GM19239 (cell line): ENCODE measurements at places on chromosomes 4 and X.

DNA sequence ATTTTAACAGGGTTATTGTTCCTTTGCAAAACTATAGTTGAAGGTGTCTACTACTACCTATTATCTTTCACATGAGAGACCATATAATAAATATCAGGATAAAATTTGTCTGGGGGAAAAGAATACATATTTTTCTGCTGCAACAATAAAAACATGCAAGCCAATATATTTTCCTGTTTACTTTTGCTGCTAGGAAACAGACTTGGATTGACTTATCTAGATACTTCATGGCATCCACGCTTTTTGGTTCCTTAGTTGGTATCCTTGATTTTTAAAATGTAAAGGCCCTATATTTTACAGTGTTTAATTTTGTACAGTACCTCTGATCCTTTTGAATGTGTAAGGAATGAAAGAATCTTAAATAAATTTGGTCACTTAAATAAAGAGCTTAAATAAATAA, 150.6 kb downstream of the GPC3 start:
- DNase-seq, result no peak

GRCh38 chrX:120251471-120252011, 929 bp downstream of the ZBTB33 start:
- DNase-seq, result no peak

DNA sequence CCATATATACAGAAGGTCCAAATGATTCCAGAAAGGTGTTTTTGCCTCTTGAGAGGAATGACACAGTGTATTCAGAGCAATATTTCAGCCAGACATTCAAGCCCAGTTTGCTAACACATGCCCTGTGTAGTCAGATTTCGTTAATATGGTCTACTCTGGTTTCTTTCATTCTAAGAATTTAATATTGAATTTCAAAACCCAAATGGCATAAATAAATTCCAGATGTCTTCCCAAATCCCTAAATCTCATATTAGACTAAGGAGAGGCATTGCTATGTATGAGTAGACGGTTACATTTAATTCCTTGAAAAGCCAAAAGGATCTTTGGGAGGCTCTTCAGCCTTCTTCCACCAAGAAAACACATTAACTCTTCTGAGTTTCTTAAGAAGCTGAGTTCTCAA, 66.3 kb upstream of the C1QTNF7 start:
- DNase-seq, result no peak

- no peak for DNase-seq
Measured at GRCh38 chrX:41019041-41019392, 66.2 kb upstream of the USP9X start.

GRCh38 chr4:150173432-150173861, 95.2 kb downstream of the DCLK2 start:
- DNase-seq, result no peak

GRCh38 chr4:75710246-75710645, 14.1 kb upstream of the USO1 start:
- no peak for DNase-seq

DNA sequence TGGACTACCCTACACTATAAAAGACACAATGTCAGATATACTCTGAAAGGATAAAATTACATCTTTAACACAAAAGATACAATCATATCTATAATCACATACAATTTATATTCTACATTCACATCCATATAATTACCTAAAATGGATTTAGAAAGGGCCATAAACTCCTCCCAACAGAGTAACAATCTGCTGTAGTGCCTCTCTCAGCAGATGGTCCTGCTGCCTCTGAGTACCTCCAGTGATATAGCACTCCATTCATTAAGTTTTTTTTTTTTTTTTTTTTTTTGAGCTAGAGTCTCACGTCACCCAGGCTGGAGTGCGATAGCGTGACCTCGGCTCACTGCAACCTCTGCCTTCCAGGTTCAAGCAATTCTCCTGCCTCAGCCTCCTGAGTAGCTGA, 7.4 kb downstream of the ANKRD37 start:
- DNase-seq, result no peak

DNA sequence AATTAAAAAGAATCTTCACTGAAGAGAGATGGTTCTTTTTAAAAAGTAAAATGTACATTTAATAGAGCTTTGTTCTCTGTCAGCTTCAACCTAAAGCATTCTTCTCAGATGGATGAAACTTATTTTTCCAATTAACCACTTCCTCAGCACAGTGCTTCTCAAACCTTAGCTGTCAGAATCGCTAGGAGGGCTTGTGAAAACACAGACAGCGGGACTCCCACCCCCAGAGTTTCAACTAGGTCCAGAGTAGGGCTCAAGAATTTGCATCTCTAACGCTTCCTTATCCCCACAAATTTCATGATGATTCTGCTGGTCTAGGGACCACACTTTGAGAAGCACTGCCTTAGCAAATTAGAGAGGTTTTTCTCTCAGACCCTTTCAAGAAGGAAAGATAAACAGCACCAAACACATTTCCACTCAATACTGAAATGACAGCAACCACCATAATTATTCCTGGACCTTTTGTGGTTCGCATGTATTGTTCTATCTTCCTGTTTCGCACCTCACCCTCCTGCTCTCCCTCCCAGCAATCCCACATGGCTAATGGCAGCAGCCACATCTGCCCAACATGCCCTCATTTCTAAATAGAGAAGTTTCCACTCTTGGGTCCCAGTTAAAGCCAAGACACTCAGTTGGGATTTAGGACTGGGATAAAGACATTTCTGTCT, 73.2 kb downstream of the ZNF827 start:
- DNase-seq, result no peak

GRCh38 chr4:40614031-40614430, 15.6 kb downstream of the RBM47 start:
- no peak for DNase-seq

DNA sequence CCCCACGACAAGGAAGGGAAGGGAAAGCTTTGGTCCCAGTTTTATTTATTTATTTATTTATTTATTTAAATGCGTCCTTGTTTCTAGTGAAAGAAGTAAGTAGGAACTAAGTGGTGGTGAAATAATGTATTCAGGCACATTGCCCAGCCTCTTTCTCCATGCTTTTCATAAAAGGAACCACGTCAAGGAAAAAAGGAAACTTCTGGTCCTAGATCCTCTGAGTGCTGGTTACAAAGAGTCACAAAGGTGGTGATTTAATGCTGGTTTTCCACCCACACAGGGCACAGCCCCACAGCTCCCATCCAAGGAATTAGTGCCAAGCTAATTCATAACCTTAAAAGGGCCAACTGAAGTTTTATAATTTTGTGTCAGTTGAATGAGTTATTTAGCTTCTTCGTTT, 206.6 kb upstream of the GYPA start:
- no peak for DNase-seq

- no peak for DNase-seq
Measured at GRCh38 chrX:112852851-112853250, 12.2 kb upstream of the AMOT start.

- DNase-seq, result no peak
Measured at GRCh38 chr4:125229596-125230058, 85.1 kb upstream of the FAT4 start.

DNA sequence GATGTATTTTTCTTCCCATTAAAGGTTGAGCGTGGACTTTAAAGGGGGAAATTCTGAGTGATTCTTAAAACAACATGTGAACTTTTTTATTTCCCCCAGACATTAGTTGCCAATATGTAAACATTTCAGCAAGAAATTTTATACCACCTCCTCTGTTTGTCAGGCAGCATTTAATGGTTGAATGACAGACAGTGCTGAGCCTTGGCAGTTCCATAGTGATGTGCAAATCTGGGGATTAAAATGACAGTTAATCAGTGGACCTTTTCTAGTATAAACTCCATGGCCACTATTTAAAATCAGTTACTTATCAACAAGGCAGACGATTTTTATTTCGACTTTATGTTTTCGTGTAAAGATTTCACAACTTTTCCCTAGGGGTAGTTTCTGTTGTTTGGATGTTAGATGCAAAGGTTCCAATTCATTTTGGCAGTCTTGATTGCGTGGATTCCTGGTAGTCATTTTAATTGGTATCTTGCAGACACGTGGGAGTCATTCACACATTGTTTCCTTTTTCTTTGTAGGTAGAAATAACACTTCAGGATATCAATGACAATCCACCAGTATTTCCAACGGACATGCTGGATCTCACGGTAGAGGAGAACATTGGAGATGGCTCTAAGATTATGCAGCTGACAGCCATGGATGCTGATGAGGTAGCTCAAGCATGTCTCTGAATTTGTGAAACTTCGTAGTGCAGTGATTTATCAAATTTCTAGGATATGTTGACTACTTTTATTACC, 83.7 kb downstream of the FAT4 start:
- DNase-seq, result no peak

- DNase-seq, result no peak
Measured at GRCh38 chr4:17647927-17648326, 33.5 kb downstream of the MED28 start.

- DNase-seq, result peak; percentile 2
Measured at GRCh38 chrX:51614353-51615012, 4.2 kb downstream of the CENPVL3 start.

GRCh38 chrX:104105330-104106262, 6.7 kb upstream of the ZCCHC18 start:
- no peak for DNase-seq

- peak; percentile 81 for DNase-seq
Measured at GRCh38 chr4:82739287-82740190, 59.1 kb downstream of the SCD5 start.

DNA sequence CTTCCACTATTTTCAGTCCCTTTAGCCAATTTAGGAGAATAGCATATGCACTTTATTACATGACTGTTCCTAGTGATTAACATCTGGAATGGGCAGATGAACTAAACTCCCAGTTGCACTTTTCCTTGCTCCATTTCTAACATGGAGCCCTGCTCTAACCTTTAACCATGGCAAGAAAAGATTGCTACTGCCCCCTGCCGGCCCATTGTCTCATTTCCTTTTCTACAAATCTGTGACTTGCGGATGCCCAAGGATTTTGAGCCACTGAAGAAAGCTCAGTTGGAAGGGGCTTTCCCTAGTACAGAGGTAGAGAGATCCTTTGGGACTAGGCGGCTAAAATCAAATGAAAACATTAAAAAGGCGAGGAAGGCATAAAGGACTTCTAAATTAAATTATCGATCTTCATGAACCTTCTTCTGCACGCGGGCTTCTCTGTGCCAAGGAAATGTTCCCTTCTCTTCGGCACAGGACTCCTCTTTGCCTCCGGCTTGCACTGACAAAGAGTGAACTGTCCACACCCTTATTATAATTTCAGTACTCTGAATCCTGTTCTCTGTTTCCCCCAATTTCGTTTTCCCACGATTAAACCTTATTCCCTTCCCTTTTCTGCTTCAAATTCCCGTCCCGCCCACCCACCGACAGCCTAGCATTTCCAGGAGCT, 577 bp upstream of the GLRA2 start:
- no peak for DNase-seq

DNA sequence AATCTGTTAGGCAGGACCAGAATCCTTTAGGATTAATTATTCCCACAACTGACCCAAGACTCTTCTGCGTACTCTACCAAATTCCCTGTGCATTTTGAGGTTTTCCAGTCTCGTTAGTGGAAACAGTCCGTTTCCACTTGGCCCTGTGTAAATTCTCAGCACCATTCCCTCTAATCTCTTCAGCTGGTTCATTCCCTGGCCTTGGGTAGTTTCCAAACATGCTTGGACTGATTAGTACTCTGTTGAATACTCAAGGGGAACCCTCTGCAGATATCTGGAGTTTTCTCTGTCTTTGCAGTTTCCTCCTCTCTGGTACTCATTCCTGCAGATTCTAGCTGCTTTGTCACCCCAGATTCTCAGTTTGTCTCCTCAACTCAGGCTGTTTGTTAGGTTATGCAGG, 80.4 kb downstream of the ZFX start:
- no peak for DNase-seq

GRCh38 chr4:2334826-2335728, 73.2 kb upstream of the MXD4 start:
- DNase-seq, result no peak

- DNase-seq, result no peak
Measured at GRCh38 chr4:6071959-6072720, 53.9 kb upstream of the C4orf50 start.

GRCh38 chr4:42329421-42329820, 67.9 kb upstream of the SHISA3 start:
- DNase-seq, result no peak

GRCh38 chrX:29687687-29688086, 527.7 kb upstream of the MAGEB2 start:
- DNase-seq, result no peak

GRCh38 chr4:15901007-15901406, 37.5 kb downstream of the FGFBP1 start:
- no peak for DNase-seq

DNA sequence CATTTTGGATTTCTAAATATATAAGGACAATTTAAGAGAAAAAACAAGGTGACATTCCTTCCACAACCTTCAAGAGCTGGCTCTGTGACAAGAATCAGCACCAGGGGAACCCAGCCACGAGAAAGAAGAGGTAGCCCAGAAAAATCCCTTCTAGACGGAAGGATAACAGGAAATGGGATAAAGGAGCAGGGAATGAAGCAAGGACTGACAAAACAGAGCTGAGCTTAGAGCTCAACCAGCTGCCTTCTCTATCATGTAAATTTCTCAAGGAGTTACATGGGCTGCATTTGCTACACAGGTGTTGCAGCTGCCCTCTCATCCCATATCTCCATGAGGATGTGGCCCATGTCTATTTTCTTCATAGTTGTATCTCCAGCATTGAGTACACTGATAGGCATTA, 154.2 kb upstream of the PRDX4 start:
- no peak for DNase-seq

DNA sequence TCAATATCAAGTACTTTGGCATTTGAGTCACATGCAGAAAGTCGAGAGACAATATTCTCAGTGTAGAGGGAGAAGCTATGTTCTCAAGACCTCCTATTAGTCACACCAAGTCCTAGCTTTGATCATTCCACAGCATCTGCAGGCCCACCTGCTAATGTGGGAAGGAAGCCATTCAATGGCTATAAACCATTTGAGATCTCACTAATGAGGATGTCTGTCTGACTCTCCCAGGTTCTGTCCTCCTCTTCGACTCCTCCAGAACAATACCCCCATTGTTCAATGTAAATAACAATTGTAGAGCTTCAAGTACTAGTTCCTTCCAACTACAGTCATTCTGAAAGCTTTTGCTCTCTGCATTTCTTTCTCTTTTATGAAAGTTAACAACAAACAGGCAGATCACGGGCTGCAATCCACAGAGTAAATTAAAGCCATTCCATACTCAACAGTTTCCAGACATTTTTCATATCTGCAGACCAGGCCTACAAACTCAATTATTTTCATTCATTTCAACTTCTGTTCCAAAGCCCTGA, 140.2 kb upstream of the EDNRA start:
- no peak for DNase-seq

- no peak for DNase-seq
Measured at GRCh38 chrX:79444694-79445210, 77.6 kb upstream of the ITM2A start.

GRCh38 chrX:39726771-39727170, 371.0 kb downstream of the BCOR start:
- DNase-seq, result no peak

- DNase-seq, result no peak
Measured at GRCh38 chrX:97850911-97851310, 967.2 kb downstream of the RPA4 start.
